Activated naive CD4-positive, alpha-beta T cell (primary cell): ENCODE measurements at places on chromosomes 13 and 19.

- no peak for DNase-seq
Measured at GRCh38 chr13:36355632-36356031, 9.4 kb upstream of the SPART start.

GRCh38 chr13:42057918-42058530, 9.6 kb downstream of the DGKH start:
- no peak for DNase-seq

DNA sequence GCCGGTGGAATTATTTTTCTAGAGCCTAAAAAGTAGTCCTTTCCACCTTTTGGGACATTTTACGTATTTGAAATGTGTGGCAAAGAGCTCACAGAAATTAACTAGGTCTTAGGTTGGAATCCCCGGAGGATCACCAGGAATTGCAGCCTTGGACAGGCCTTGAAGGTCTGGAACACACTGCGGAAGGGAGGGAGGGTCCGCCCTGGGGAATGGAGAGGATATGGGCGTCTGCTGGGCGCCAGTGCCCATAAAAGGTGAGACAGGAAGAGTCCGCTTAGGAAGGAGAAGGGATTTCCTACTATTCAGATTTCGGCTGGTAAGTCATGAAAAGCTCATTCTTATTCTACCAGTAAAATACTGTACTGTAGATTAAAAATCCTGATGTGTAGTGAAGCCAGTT, 111.9 kb downstream of the COL4A2 start:
- no peak for DNase-seq

DNA sequence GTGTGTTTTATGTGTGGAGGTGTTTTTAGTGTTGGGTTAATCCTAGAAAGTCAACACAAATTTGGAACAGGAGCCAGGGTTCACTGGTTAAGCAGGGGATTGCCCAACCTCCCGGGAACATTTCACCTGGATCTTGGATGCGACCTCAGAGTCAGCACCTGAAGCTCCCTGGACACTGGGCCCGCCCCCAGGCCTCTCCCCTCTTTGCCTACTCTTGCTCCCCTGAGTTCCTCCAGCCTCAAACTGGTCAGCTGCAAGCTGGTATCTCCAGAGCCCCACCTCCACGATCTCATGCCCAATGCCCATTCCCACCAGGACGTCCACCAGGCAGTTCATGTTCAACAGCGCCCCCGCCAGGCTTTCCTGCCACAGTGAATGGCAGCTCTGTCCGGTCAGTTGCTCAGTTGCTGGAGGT, 9.7 kb downstream of the HSD17B14 start:
- DNase-seq = no peak

DNA sequence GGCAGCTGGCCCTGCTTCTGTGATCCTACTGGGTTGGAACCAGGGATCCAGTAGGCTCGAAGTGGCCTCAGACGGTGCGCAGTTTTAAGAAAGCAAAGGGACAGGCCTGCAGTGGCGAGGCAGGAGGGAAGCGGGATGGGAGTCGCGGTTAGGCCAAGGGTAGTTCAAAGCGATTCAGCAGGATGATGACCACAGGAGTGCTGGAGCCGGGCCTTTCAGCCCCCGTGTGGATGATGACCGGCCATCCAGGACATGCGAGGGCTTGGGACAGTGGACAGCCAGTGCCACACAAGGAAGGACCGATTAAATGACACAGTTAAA, 854 bp downstream of the RNASEH2B start:
- DNase-seq = no peak

GRCh38 chr19:18251587-18252369, 22.5 kb downstream of the IQCN start:
- DNase-seq = peak; percentile 75

- DNase-seq = no peak
Measured at GRCh38 chr13:46345866-46346265, 41.2 kb downstream of the RUBCNL start.

- DNase-seq = no peak
Measured at GRCh38 chr13:99305158-99305557, 2.0 kb downstream of the GPR183 start.

- no peak for DNase-seq
Measured at GRCh38 chr13:90104764-90105163, 1242.7 kb upstream of the MIR17HG start.

DNA sequence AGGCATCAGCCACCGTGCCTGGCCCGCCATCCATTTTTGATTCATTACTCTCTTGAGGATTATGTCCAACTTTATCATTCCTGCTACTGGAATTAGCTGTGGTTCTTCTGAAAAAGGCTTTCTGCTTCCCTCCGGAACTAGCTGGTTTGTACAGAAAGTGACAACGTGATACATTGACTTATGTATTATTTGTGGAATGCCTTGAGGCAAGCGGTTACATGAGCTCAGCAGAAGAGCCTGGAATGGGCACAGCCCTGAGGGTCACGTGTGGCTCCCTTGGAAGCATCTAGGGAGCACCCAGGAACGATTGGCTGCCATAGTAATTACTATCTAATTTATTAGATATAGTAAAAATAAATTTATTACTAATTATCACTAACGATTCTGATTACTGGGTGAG, 14.4 kb upstream of the RETN start:
- no peak for DNase-seq

GRCh38 chr19:46495786-46496099, at the start of gene PNMA8B:
Gene PNMA8B, minus strand, starts transcription at chr19:46495867. Its CDS starts 402 bp downstream, at chr19:46495465.
- DNase-seq = no peak

DNA sequence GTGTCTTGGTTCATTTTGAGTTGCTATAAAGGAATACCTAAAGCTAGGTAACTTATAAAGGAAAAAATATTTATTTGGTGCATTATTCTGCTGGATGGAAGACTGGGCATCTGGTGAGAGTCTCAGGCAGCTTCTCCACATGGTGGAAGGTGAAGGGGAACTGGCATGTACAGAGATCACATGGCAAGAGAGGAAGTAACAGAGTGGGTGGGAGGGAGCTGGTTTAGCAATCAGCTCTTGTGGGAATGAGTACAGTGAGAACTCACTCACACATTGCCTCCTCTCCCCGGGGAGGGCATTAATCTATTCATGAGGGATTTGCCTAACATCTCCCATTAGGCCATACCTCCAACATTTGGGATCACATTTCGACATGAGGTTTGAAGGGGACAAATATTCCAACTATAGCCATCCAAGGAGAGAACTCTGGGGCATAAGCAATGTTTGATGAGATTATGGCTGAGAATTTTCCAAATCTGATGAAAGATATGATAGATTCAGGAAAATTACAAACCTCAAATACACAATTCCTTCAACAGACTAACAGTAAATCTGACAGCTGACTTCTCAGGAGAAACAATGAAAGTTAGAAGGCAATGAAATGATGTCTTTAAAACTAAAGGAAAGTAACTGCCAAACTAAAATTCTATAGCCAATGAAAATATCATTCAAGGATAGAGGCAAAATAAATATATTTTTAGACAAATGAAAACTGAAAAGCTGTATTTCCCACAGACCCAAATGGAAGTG, 52.5 kb downstream of the MTUS2 start:
- no peak for DNase-seq

DNA sequence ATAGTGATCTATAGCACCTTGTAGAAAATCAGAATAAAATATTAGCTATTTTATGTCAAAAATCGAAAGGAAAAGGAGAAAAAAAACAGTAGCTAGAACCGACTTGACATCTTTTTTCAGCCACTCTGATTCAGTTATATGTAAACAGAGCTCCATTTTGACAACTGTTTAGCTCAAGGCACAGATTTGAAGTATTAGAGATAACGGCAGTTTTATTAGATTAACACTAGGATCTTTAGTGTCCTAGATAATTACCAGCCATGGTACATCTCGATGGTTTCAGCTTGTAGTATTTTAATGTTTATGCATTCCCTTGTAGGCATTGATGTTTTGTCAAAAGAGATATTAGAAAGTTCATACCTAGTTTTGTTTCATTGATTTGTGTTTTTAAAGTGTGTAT, 67.3 kb downstream of the PCDH17 start:
- DNase-seq = no peak

GRCh38 chr19:37997911-37998344, 90.9 kb downstream of the SIPA1L3 start:
- no peak for DNase-seq

GRCh38 chr13:75836441-75836840, 200.3 kb downstream of the LMO7 start:
- no peak for DNase-seq

GRCh38 chr19:30223866-30224688, 148.1 kb upstream of the ZNF536 start:
- no peak for DNase-seq

DNA sequence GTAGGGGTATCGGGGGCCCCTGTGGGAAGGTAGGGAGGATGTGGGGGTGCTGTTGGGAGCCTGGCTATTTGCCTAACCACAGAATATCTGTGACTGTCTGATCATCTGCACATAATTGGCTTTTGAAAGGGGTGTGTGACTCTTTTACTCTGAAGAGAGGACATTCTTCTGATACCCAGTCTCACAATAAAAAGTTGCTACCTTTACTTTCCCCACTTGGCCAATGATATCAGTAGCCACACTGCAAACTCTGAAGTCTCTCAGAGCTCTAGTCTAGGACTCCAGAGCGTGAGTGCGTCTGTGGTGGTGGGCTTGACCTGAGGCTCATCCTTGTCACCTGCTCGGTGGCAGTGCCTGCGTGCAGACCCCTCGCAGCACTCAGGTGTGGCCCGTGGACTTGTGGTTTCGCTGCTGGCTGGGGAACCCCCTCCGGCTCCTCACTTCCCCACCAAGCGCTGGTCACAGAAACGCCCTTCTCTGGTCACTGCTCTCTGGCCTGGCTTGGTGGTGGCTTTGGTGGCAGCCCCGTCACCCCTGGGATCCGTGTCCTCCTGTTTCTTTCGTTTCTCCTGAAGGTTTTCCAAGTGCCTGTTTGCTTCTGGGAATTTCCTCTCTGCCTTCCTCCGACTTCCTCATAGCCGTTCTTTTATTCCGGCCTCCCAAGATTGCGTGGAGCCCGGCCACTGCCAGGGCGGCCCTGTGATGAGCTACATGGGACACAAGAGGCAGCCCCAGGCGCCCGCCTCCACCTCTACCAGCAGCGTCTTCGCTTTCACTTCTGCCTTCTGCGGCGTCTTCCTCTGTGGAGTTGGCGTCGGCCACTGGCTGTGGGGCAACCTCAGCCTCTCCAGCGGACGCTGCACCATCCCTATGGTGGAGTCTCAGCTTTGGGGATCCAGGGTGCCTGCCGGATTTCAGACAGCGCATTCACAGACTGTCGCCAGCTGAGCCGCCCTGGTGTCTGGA, 78.0 kb downstream of the ATP11A start:
- no peak for DNase-seq

DNA sequence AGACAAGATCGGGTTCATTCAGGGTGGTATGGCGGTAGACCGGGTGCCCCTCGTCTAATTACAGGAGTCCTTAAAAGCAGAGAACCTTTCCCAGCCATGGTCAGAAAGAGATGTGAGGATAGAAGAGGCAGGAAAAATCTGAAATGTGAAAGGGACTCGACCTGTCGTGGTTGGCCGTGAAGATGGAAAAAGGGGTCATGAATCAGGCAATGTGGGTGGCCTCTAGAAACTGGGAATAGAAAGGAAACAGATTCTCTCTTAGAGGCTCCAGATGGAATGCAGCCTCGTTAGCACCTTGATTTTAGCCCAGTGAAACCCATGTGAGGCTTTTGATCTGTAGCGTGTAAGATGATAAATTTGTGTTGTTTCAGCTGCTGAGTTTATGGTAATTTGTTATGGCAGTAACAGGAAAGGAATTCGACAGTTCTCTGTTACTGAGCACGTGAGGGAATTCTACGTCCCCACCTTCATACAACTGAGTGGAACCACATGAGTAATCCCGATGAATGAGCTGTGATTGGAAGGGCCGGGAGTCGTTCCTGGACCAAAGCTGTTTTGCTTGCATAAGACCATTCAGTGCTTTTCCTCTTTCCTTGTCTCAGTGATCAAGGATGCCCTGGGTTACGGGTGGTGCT, 11.0 kb upstream of the CA11 start:
- DNase-seq = no peak
